ENCODE measurements at places on chromosomes 5 and 9. TPM values are rescaled to one million over a fixed set of nuclear protein-coding genes. Genes with fewer than 3 reads are reported as not detected.
A peak's percentile ranks its signal among the peaks of the same experiment; 100 is the strongest.

The IL5 gene
- total RNA-seq = not detected

The TOR1B gene
- total RNA-seq = 11.7 TPM

The TRPM3 gene
- total RNA-seq = not detected

The KCNN2 gene
- 0.36 TPM for total RNA-seq

The BRD3OS gene
- total RNA-seq = 5.3 TPM

The OR1Q1 gene
- not detected for total RNA-seq

The SPINK13 gene
- not detected for total RNA-seq

The PNPLA7 gene
- 1.0 TPM for total RNA-seq

The RASEF gene
- total RNA-seq = 8.1 TPM

The RGMB gene
- 9.7 TPM for total RNA-seq

- no peak for ATAC-seq
Measured at GRCh38 chr9:83065233-83065632, 2.3 kb upstream of the RASEF start.

DNA sequence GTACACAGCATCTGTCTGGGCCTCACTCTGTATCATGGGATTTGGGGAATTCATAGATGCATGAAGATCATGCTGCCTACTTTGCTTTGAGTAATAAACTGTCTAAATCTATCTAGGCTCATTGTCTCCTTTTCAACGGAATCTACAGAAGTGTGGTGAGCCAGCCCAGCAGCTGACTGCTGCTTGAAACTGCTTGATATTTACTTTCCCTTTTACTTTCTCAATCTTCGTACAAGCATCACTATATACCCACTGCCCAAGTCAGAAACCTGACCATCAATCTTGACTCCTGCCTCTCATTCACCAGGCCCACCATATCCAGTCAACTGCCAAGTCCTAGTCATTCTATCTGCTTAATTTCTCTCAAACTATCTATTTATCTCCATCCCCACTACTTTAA, 142.9 kb downstream of the NR2F1-AS1 start:
- no peak for ATAC-seq

GRCh38 chr5:149357370-149358293, at the start of gene PCYOX1L:
TSS of gene PCYOX1L (plus strand) at chr5:149358046. CDS start at chr5:149358069, 23 bp downstream.
- ATAC-seq = peak; percentile 99

DNA sequence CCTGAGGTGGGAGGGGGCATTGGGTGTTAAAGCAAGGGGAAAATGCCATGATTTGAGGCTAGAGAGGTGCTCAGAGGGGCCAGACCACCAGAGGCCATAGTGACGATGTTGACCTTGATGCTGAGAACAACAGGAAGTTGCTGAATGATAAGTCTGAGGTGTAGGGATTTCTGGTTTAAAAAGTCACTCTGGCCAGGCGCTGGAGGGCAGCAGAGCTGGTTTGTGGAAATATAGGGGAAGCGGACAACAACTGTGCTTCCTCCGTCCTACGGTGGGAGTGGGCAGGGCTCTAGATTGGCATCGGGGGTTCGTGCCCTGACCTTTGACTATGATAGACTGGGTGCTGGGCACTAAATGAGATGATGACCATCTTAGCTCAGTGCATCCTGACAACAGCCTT, 44.7 kb downstream of the STOM start:
- ATAC-seq = no peak

- ATAC-seq = peak; percentile 29
Measured at GRCh38 chr5:128213340-128213739, 129.8 kb downstream of the SLC12A2 start.

- ATAC-seq = peak; percentile 52
Measured at GRCh38 chr9:109101202-109101595, 18.5 kb downstream of the TMEM245 start.

DNA sequence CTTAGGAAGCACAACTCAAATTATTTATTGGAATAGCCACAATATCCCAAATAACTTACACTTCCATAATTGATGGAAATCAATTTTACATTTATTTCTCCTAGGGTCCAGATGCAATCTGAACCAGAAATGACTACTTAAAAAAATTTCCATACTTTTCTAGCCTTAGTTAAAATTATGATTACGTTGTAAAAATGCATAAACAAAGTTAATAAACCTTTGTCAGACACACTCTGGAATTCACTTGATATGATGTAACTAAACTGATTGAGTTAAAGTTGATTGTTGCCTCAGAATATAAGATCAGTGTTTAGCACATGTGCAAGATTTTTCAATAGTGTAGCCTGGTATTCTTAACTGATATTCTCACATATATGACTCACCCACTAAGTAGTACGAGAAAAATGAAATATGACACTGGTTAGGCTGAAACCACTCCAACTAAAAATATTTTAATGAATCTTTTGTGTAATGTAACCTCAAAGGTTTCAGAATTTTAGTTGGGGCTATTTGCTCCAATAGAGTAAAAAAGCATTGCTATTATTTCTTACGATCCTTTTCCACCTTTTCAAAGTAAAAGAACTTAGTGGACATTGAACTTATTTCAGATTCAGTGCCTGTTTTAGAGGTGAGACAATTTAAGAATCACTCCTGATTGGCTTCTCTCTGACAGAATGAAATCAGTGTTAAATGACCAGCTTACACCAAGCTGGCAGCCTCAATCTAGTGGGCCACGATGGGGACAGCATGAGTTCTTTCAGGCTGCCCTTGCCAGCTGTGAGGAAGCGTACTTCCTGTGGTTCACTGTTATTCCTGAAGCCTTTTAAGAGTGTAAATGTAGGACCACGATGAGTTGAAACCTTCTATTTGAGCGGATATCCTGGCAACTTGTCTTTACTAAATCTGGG, 277.2 kb upstream of the CDH9 start:
- no peak for ATAC-seq

GRCh38 chr5:429453-430188, 13.4 kb upstream of the EXOC3 start:
- peak; percentile 70 for ATAC-seq

- no peak for ATAC-seq
Measured at GRCh38 chr9:133951265-133951664, 40.9 kb downstream of the VAV2 start.

DNA sequence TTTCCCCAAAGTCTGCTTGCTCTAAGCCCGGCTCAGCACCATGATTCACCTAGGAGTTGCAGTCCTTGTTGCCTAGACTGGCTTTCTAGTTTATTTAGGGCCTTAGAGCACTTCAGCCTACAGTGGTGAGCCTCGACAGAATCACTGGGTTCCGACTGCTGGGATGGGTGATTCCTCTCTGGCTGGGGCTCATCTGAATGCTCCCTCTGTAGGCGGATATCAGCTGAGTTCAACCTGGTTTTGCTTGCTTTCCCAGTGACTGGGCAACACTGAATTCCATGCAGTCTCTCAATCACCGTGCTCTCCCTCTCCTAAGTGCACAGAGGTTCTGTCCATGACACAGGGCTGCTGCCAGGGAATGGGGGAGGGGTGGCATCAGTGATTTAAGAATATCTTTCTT, 54.1 kb downstream of the OSMR start:
- ATAC-seq = no peak

DNA sequence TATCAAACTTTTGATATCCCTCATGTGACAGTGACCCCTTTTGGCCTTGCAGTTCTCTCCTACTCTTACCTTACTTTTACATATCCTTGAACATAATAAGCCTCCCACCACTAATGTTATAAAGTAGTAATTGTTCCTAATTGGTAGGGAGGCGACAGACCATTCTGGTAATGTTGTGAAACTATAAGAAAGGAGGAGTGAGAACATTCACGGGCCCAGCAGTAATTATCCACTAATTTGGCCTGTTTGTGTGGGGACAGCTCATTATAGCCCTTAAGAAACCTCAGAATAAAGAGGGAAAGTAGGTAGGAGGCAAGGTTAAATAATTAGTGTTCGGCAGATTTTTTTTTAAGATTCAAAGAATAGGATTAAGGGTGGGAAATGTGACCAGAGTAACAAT, 1046.5 kb upstream of the ARRDC3 start:
- ATAC-seq = no peak

DNA sequence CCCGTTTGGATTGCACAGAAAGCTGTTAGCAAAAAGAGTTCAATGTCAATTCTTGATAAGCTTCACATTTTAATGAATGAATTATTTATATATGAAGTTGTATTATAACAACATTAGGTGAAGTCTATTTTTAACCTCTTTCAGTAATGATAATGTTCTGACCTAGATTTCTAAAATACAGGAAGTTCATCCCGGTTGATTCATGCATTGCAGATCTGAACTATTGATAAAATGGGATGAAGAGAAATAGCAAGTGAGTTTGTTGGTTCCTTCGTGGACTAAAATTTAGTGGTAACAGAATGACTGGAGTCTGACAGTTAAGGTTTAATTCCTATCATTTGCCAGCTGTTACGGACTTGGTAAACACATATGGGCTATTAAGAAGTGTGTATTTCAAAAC, 180.5 kb downstream of the PCSK1 start:
- ATAC-seq = no peak

- ATAC-seq = no peak
Measured at GRCh38 chr5:5533927-5534326, 111.5 kb downstream of the ICE1 start.

DNA sequence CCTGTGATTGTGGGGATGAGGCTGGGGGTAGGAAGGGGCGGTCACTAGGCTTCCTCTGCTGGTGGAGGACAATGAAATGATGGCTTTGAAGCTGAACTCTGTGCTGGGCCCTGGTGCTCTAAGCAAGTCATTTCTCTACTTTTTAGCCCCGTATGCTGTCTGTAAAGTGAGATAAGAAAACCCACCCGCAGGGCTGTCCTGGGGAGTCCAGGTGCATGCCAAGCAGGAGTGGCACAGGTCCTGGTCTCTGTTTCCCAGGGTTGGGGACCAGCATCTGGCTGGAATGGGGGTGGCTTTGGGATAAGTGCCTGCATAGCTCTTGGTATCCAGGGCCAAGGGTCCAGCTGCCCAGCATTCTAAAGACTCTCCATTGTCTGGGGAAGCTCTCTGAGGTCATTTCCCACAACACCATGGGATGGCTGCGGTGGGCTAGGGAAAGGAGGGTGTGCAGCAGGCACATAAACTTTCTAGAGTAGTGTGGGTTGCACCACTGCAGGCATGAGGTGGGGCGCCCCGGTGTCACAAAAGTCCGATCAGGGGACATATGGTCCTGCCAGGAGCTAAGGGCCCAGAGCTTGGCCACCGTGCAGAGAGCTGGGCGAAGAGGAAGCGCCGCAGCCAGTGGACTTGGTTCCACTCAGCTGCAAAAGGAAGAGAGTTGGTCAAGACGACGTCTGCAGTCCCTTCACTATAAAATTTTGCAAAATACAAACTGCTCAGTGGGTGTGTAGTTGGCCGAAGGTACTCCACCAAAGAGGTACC, 25.6 kb upstream of the GTF3C5 start:
- ATAC-seq = no peak

- ATAC-seq = no peak
Measured at GRCh38 chr5:75664979-75665378, 52.3 kb downstream of the POC5 start.

DNA sequence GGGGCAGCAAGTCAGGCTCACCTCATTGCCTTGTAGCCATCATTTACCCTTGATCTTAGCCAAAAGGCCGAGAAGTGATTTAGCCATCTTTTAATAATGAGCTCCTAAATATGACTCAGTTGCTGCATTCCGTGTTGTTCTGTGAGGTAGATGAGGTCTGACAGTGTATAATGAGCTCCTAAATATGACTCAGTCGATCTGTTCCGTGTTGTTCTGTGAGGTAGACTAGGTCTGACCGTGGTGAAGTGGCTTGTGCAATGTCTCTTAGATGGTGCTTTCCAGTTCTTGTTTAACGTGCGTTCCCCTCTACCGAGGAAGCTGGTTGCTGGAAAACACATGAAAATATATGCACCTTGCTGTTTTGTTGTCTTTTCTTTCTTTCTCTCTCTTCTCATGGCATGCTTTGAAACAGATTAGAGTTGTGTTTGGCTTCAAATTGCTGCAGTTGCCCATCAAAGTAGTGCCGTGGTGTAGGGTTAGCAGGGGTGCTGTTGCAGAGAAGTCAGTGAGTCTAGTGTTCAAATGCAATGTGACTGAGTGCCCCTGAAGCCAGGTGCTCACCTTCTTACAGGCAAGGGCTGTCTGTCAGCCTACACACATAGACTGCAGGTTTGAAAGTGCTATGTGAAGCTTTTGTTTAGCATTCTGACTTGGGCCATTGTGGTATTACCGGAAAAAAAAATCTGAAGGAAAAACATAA, 118.6 kb downstream of the KDM4C start:
- ATAC-seq = peak; percentile 94

DNA sequence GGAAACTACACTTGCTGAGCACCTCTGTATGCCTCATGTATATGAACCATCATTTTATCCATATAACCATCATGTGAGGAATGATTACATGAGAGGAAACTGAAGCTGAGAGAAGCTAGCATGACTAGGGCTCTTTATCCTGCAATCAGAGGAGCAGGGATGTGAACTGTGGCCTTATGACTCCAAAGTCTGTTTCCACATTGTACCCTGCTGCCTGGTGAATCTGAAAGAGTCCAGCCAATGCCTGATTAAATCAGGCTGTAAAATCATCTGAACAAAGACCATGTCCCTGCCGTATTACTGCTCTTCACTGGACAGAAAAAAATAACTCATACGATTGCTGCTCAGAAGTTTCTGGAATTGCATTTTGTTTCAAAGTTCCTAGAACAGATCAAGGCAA, 67.0 kb downstream of the LPAR1 start:
- ATAC-seq = no peak

DNA sequence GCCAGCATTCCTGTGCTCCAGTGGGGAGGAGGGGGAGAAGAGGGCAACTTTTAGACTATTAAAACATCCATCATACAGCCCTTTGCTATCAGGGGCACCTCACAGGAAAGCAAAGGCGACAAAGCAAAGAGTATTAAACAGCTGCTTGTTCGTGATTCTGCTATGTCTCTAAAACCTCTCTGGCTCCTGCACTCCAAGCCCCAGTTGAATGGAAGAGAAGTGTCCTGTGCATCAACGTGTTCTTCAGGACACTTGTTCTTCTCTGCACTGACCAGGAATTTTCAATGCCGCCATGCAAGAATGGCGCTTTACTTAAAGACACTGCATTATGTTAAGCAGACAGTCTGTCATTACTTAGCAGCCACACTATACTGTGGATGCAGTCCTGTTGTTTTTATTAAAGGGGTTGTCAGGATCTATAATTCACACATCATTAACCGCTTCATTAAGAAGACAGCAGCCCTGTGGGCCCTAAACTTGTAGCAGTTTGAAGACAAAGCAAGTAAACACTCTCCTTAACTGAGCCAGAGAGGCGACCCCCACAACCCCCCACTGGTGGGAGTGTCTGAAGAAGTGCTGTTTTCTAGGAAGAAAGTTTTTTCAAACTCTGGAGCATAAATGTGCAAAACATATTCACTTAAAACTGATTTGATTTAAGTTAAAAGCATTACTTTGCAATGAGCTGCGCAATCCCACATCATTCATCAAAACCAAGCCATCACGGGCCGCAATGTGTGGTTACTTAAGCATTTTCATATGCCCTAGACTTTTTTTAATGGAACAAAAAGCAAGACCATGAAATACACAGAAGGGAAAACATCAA, 164.5 kb downstream of the ZNF608 start:
- no peak for ATAC-seq

All from esophagus mucosa (tissue), 1 donor.